Tibial nerve (tissue), 4 donors: ENCODE measurements at places on chromosomes 6 and 20. TPM values are rescaled to one million over a fixed set of nuclear protein-coding genes. Genes with fewer than 3 reads are reported as not detected.

GRCh38 chr6:44624936-44625573, 237.5 kb downstream of the CDC5L start:
- no peak for DNase-seq

- DNase-seq, result no peak
Measured at GRCh38 chr20:58048096-58048702, 180.3 kb downstream of the ANKRD60 start.

DNA sequence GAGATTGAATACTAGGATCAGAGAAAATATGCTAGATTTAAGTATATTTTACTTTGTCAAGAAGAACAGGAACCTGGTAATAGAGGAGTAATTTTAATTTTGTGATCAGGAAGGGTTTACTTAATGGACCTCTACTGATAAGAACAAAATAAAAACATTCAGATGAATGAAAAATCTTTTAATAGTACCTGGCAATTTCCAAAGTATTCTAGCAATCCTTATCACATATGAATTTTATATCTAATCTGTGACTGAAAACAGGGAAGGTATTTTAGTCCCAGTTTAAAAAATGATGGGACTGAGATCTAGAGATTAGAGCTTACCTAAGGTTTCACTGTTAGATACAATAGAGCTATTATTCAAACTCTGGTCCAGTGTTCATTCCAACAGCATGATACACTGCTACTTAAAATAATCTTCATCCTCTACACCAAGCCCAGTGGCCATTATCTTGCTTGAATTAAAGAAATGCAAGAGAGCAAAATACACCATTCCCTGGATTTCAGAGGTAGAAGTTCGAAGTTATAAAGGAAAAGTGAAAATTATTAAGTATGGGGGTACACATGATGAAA, 13.5 kb downstream of the SLC17A5 start:
- DNase-seq, result no peak

DNA sequence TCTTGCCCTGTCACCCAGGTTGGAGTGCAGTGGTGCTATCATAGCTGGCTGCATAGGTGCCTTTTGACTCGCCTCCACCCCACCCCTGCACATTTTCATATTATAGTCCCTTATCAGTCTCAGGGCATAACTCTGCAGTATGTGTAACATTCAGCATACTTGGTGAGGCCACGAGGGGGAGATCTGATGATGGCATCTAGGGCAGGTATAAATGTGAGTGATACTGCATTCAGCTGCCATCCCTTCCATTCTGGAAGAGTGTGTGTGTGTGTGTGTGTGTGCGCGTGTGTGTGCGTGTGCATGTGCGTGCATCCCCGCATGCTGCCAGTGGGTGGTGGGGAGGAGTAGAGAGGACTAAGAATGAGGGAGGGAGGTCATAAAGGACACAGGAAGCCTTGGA, 81.4 kb downstream of the JARID2 start:
- no peak for DNase-seq

DNA sequence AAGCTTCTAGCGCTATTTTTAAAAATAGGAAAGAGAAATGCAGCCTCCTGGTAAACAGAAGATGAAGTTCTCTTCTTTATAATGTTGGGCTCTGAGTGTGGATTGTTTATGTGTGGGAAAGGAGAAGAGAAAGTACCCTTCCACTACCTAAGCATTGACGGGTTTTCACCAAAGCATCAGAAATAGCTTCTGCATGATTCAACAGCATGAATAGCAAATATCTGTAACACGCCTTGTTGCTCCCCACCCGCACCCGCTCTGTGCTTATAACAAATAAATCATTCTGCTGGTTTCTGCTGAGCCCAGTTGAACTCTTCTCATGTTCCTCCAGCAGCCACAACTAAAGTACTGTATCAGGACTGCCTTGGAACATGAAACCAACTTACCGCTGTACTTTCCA, 20.7 kb downstream of the TXLNB start:
- no peak for DNase-seq

DNA sequence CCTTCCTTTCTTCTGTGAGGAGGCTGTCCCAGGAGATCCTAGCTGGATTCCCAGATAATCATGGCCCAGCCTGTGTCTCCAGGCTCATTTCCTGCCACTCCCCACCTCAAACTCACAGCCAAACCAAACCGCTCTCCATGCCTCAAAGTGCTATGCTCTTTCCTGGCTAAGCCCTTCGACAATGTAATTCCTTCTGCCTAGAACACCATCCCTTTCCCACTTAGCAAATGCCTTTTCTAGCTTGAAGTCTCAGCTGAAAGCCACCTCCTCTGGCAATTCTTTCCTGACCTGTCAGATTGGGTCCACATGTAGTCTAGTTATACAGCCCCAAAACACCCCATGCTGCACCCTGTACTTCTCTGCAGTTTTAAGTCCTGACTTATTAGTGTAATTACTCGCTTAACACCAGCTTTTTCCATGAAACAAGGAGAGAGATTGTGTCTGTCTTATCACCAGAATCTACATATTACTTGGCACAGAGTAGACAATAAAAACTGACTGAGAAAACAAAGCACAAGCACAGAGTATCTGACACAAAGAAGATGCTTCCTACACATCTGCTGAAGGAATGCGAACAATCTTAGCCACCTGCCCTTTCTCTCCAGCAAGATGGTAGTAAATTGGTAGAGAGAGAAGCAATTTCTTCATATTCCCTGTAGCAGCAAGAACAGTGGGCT, 5.4 kb downstream of the TRIM26 start:
- DNase-seq, result no peak

- DNase-seq, result peak; percentile 72
Measured at GRCh38 chr6:34531580-34532201, 24.4 kb downstream of the SPDEF start.

GRCh38 chr20:22100686-22101085, 395.2 kb downstream of the PAX1 start:
- no peak for DNase-seq

DNA sequence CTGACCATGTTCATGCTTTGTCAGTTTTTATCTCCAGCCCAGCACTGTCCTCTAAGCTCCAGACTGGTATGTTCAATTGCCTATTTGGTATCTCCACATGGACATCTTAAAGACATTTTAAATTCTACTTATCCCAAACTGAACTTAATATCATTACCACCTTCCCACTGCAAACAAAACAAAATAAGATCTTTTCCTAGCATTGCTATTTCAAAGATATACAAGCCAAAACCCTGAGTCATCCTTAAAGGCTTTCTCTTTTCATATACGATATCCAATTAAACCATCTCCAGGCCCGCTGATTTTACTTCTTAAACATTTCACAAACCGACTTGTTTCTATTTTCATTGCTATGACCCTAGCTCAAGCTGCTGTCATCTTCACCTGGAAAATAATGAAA, 35.1 kb upstream of the HS3ST5 start:
- no peak for DNase-seq

GRCh38 chr6:15287670-15288375, 42.0 kb downstream of the JARID2 start:
- DNase-seq, result no peak

- no peak for DNase-seq
Measured at GRCh38 chr6:107495971-107496370, 6.1 kb downstream of the SOBP start.

- no peak for DNase-seq
Measured at GRCh38 chr6:109358204-109358603, 24.1 kb downstream of the CD164 start.

- DNase-seq, result peak; percentile 33
Measured at GRCh38 chr6:111823831-111824607, 49.2 kb downstream of the FYN start.

DNA sequence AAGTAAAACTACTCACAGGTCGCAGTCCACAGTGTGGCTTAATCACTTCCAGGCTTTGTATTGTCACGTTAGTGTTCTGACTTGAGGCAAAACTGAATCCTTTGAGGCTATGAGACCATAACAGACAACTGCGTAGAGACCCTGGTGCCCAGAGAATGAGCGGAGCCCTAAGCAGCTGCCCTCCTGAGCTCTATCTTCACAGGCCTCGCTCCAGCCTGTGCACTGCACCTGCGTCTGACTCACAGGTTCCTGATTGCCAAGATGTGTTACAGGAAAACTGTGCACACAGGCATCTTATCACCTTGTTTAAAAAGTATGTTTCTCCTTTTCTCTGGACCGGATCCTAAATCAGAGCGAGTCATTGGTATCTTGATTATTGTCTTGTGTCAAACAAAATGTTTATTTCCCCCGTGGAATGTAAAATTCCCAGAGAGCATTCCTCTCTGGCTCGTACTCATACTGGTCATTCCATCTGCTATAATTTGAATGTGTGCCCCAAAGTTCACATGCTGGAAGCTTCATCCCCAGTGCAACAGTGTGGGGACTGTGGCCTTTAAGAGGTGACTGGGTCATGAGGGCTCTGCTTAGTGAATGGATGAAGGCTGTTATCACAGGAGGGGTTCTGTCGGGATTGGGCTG, 25.7 kb downstream of the PRR18 start:
- DNase-seq, result no peak

DNA sequence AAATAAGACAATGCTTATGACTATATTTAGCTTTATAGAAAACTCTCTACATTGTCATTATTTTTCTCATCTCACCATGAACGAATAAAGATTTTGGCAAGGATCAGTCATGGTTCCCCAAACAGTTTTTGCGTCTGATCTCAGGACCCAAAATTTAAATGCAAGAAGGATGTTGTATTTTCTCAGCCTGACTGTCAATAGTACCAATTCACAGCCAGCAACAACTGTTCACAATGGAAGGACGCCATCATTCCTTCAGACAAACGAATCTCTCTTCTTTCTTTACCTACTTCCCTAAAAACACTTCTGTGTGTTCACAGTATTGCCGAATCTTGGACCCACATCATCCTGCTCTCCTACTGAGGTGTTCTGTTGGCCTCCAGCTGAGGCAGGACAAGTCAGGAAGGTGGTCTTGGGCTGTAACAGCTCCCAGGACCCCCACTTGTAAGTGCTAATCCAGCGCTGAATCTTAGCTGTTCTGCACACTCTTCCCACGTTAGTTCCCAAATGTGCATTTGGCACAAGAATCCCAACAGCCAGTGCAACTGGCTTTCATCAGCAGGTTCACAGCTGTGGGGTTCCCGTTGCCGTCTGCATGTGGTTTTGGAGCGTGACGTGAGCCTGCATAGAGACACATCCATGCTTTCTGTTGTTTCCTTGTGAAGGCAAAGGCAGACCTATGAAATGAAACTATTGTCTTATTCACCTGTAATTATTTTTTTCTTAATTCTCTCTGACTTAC, 600.0 kb downstream of the QKI start:
- no peak for DNase-seq

DNA sequence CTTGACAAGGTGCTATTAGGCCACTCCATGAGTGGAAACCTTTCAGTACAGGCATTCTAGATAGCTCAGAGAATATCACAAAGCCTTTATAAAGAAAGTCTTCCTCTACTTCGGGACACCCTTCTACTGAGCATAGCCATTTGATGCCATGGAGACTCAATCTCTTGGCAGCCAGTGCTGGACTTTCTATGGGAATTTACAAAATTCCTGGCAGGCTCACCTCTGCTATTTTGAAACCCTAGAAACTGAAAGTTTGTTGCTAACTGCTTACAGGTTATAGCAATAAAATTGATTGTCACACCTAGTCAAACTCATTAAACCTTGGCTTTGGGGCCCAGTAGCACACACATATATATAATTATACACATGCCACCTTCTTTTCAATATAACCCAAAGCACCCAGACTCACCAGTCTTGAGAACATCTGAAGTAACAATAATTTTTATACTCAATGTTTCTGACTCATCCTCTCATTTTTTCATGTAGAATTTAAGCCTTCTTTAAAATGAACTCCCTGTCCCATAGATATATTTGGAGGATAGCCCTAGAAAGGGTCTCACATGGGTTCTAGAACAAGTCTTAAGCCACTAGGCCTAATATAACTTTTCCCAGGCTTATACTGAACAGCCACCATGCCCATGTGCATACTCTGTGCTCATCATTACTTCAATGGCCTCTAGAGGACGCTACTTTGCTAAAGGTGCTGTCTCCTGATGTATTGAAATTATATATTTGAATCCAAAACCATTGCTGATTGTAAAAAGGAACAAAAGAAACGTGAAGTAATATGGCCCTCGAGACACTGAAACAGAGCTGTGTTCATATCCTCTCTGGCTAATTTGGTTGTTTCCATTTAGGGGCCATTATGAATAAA, 368.1 kb upstream of the MARCKS start:
- no peak for DNase-seq

DNA sequence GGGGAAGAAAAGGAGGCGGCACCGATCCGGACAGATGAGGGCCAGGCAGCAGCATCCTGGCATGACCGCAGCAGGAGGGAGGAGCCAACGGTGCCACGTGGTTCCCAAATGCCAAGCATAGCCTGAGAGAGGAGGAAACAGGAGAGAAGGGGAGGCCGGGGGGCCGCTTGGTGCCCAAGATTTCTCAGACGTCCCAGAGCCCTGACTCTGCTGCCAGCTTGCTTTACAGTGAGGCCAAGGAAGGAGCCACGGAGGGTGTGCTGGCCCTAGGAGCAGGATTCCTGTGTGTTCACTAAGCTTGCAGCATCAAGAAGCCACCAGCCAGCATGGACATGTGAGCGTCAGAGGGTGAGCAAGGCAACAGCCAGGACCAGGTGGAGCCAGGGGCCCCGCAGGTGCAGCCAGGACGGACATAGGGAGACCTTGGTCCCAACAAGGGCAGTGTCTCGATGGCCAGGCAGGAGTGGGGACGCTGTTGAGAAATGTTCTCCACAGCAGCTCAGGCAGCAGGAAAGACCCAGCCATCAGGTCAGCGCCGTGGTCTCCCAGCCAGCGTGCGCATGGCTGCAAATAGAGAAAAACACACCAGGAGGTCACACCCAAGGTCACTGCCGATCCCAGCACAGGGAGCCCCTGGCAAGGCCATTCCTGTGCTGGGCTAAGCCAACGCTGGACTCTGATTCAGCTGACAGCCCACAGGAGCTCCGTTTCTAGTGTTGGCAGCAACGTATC, 143.7 kb downstream of the DLL1 start:
- DNase-seq, result no peak

DNA sequence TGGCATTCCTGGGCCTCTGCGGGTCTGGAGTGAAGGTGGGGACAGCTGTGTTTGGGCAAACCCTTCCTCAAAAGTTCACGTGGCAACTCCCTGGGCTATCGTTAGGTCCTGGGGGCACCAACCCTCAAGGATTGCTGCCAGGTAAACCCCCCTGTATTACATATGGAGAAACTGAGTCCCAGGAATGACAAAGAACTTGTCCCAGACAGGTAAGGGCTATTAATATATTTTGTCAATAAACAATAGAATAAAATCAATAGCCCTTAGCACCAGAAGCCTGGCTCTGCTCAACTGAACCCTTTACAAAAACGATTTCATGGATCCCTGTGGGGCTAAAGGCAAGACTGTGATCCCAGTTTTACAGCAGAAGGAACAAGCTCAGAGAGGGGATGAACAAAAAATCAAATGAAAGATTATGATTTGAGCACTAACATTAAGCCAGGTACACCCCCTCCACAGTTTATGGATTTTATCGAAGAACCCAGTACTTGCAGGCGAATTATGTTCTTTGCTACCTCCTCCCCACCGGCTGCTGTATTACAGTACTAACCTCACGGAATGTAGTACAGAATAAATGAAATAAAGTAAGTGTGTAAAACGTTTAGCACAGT, 2.7 kb downstream of the ID1 start:
- no peak for DNase-seq

GRCh38 chr6:154548130-154548830, 37.8 kb upstream of the CNKSR3 start:
- peak; percentile 19 for DNase-seq

The SDC4 gene
- total RNA-seq, result 41.2 TPM

The CEP162 gene
- 19.4 TPM for total RNA-seq

The SH3BGRL2 gene
- 25.5 TPM for total RNA-seq

The TRIM39 gene
- total RNA-seq, result 8.1 TPM

The GPR31 gene
- total RNA-seq, result not detected

The SNAP91 gene
- not detected for total RNA-seq

The NEURL2 gene
- total RNA-seq, result 19.6 TPM

The PRSS35 gene
- 0.20 TPM for total RNA-seq

The TOX2 gene
- total RNA-seq, result 1.3 TPM

The ZBTB12 gene
- total RNA-seq, result 2.7 TPM

The RIMS1 gene
- 5.1 TPM for total RNA-seq
